CD4-positive, alpha-beta T cell treated with Interleukin-6 at 100 ng/mL for 8 hours (primary cell): ENCODE measurements at places on chromosomes 2 and 18.

DNA sequence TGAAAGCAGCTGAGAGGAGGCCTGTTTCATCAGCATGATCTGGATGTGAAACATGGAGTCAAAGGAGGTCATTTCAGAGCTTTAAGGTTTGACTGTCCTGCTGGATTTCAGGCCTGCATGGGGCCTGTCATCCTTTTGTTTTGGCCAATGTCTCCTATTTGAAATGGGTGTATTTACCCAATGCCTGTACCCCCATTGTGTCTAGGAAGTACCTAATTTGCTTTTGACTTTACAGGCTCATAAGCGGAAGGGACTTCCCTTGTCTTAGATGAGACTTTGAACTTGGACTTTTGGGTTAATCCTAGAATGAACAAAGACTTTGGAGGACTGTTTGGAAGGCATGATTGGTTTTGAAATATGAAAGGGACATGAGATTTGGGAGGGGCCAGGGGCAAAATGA is 19.3 kb upstream of the CYP27C1 start:
- no peak for DNase-seq

GRCh38 chr2:140257692-140258300 is 1477.6 kb upstream of the NXPH2 start:
- no peak for DNase-seq

DNA sequence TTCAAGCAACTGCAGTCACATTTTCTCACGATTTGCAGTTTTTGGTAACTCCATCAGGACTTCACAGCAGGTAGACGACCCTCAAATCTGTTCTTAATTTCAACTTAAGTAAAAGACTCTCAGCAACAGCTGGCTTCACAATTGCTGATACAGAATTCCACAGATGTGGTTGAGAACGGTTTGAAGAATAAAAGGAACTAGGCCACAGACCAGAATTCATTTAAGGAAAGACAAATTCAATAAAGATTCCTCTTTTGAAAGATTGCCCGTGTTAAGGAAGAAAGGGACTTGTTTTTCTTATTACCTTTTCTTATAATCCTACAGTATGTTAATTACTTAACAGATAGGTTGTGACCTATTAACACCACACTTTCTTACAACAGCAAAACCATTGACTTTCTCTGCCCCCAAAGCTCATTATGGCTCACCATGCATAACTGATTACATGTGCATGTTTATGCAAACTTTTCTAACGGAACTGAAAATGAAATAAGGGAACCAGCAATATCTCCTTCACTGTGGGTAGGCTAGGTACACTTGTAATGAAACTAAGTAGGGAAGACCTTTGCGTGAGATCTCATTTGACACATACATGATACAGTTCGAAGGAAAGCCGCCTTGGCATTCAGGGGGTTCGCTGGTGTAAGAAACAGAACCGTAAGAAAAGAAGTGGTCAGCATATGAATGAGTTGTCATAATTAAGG is 4.7 kb upstream of the ZNF516 start:
- no peak for DNase-seq

DNA sequence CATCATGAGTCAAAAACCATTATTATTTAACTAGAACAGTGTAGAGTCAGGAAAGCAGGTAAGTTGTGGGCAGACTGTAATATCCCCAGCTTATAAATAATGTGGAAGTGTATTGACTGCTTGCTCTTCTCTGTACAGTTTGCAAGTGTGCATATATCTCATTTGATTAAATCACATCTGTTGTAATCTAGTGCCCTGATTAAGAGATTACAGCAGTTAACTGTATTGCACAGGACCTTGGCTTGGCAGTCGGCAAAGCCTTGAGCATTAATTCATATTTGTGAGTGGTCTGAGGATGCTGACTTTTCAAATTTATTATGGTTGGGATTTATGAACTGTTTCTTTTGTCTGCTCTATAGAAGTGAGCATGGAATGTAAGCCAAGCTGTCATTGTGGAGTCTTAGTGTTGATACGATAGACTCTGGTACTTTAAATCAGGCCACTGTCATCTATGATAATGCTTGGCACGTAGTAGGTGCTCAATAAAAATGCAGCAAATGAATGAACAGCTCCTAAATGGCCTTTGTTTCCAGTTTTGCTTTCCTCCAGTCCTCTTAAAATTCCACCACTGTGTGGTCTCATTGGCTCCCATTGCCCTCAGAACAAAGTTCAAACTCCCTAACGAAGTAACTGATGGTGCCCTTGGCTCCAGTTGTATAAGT is 48.3 kb downstream of the RAB31 start:
- DNase-seq: no peak

- DNase-seq: peak; percentile 33
Measured at GRCh38 chr2:64766841-64767669, 113.3 kb upstream of the SERTAD2 start.

DNA sequence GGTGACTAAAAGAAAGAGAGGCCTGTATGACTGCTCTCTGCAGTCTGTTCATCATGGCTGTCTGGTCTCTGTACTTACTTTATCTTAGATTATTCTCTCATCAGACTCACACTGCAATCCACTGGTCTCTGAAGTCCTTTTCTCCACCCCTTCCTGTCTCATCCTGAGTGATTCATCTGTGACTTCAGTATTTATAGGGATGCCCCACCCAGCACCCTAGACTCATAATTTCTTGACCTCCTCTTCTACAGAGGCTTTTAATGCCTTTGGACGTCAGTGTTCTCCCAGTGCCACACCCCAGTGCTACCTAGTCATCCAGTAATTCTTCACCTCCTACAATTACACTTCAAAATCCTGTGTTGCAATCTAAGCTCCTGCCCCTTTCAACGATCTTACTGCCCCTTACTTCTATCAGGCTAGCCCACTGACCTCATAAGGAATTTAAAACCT is 14.9 kb upstream of the ITPRID2 start:
- DNase-seq: no peak

DNA sequence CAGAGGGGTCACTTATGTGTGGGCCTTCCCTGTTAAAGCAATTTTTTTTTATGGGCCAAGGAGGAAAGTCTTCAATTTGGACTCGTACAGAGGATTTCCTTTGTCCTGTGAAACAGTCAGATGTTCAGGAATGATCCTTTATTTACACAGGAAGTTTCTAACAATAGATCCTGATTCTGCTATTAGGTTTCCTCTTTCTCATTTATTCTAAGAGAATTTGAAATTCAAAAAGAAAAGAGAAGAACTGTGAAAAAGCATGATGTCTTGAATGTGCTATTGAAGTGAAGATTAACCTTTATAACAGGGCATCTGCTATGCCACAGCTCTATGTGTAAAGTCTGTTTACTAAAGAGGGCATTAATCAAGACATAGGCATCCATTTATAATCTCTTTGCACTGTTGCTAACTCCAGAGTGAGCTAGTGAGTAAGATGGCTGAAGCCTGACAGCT is 105.3 kb upstream of the FAM98A start:
- no peak for DNase-seq

DNA sequence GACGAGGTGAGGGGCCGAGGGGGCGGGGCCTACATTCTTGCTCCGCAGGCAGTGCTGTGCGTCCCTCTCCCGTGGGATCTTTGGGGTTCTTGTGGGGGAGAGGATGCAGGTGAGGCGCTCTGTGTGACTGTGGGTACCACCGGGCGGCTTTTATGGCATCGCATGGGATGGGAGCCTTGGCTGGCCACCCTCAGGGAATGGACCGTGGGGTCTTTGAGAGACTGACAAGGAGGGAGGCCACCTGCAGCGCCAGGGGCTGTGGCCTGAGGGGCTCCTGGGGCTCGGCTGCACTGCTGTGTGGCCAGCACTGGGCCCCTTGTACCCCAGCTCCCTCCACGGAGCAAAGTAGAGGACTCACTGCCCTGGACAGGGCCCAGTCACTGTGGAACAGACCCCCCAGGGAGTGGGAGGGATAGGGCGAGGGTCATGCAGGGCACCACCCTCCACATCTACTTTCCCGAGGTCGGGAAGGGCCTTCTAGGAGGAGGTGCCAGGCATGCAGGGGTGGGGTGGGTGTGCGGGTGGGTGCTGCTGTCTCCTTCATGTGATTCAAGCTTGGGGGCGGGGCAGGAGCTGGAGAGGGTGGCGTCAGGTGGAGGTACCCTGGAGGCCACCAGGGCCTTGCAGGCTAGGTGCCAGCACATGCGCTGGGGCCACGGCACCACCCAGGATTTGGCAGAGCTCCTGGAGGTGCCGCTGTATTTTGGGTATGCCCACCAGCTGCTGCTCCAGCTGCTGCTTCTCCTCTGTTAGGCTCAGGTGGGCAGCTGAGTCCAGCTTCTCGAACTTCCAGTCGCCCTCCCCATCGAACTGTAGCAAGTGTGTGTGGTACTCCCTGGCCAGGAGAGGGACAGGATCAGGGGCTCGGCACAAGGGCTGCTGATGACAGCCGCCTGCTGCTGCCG is 1072.4 kb downstream of the RPIA start:
- DNase-seq: no peak

- no peak for DNase-seq
Measured at GRCh38 chr2:203463266-203463678, 71.8 kb downstream of the RAPH1 start.

DNA sequence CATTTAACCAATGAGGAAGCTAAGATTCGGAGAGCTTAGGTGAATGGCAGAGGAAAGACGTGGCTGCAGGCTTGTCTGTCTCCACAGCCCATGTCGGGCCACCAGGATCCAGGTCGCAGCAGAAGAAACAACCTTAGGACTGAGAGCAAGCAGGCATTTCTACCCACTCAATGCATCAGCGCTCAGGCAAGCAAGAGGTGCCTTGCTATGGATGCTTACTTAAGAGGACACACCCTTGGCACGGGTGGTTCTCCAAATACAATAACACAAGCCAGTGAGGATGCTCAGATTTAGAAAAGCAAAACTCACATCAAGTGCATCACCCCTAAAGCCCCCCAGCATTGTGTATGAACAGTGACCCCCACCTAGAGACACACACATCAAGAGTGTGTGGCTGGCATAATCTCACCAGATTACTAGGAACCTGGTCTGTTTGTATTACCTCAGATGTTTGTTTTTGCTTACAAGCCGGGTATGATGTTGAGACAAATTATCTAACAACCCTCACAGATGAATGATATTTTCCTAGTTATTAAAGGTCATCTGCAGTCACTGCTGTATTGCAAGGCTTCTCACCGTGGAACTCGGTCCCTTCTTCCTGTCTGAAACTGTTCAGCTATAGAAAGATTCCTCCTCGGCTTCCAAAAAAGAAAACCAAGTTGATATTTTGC is 34.2 kb upstream of the NPAS2 start:
- no peak for DNase-seq

DNA sequence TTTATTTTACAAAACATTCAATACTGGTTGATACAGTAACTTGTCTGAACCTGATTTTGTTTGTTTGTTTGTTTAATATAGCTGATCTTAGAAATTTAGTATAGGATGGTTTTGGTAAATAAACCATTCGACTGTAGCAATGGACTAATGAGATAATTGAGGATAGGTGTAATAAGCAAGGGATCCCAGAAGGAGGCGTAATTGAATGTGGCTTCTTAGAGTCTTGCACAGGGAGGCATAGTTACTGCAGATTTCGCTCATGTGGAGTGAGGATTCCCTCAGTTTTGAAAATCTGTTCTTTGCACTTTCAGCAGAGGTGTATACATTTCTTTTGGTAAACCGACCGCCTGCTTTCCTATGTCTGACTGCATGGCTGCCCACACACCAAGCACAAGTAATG is 709.6 kb downstream of the SOCS6 start:
- DNase-seq: no peak

DNA sequence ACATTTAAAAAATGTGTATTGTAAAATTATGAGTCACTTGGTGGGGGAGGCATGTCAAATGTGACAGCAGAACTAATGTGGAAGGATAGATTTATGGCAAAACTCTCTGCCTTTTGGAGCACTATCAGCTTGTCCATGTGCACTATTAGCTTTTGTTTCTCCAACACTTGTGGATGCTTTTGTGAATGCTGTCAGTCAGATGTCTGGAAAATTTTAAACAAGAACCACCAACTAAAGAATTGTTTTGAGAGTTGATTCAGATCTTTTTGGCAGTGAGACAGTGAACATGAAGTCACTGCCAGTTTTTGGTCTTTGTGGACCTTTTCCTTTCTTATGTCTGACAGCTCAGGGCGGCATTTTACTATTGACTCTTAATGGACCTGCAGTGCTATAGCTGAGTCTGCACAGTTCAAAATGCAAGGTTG is 72.4 kb downstream of the KIAA1328 start:
- DNase-seq: no peak

DNA sequence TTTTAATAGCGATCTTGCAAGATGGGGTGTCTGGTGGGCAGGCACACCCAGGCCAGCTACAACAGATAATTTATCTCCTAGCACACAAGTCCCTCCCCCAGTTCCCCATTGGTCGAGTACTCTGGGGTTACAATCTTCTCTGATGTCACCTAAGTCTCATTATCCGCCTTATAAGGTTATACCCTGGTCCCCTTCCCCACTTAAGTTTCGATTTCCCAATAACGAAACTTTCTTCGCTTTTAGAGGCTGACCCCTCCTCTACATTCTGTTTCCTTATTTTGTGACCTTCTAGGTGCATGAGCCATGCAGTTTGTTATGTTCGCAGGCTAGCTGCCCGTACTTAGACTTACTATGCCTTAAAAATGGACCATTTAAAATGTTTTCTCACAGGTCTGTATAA is 180.1 kb downstream of the CAPN13 start:
- DNase-seq: no peak

DNA sequence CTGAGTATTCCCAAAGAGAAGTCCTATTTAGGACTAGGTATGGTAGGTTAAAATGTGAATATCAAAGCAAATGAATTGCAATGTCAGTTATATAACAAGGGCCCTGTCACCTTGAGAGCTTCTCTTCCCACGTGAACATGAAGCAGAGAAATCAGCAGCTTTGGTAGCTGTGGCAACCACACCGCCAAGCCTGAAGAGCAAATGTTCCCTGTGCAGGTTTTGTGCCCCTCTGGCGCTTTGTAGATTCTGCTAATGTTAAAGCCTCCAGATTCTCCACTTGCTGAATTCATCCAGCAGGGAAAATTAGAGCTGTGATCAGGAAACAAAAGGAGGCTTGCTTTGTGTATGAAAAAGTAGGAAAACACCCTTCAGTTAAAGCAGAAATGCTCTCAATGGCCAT is 322.6 kb downstream of the RBM43 start:
- DNase-seq: no peak

DNA sequence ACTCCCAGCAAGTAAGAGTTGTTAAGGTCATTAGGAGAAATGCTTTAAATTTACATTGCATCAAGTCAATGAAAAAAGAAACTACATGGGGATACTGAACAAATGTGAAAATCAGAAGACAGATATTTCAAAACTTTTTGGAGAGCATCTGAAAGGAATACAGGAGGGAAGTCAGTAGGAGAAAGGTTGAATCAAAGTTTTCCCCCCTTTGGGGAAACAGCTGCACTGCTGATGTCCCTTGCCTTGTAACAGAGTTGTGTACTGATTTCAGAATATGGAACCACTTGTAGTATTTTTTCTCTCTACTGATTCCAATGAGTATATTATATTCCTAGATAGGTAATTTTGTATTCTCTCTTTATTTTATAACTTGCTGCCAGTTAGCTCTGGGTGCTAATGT is 592.5 kb upstream of the ZEB2 start:
- no peak for DNase-seq

GRCh38 chr2:60351321-60351720 is 202.1 kb downstream of the BCL11A start:
- no peak for DNase-seq
